ENCODE measurements at places on chromosomes 12 and 14.
A peak's percentile ranks its signal among the peaks of the same experiment; 100 is the strongest.

- DNase-seq, result no peak
Measured at GRCh38 chr12:65798918-65799317, 25.4 kb upstream of the HMGA2 start.

DNA sequence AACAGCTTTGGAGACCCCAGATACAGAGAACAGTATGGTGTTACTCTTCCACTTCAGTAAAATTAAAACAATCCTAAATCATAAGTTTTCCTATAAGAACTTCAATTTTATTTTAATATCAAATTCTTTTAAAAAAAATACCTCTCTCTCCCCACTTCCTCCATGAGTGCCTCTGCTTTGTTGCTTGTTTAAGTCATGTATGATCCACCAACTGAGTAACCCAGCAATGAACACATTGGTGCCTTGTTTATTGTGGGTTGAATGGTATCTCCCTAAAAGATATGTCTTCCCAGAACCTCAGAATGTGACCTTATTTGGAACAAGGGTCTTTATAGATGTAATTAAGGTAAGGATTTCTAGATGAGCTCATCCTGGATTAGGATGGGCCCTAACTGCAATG is 143.5 kb upstream of the EGLN3 start:
- no peak for DNase-seq

DNA sequence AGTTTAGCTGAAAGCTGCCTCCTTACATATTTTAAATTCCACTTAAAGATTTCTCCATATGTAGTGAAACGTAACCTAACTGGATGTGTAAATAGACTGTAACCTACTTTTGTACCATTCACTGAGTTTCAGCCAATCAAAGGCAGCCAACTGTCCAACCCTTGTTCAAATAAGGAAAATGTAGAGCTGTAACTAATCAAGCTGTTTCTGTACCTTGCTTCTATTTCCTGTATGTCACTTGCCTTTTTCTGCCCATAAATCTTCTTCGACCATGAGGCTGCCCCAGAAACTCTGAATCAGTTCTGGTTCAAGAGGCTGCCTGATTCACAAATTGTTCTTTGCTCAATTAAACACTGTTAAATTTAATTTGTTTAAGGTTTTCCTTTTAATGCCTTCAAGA is 6.3 kb downstream of the SLC7A8 start:
- no peak for DNase-seq

- no peak for DNase-seq
Measured at GRCh38 chr14:21073921-21074320, 3.8 kb downstream of the ARHGEF40 start.

- DNase-seq, result no peak
Measured at GRCh38 chr12:122395319-122395718, 27.1 kb downstream of the CLIP1 start.

- DNase-seq, result no peak
Measured at GRCh38 chr12:112149596-112149995, 24.2 kb downstream of the TRAFD1 start.

- no peak for DNase-seq
Measured at GRCh38 chr14:22928237-22929103, 706 bp downstream of the PRMT5 start.

GRCh38 chr12:75439930-75440329 is 40.6 kb upstream of the GLIPR1 start:
- no peak for DNase-seq

DNA sequence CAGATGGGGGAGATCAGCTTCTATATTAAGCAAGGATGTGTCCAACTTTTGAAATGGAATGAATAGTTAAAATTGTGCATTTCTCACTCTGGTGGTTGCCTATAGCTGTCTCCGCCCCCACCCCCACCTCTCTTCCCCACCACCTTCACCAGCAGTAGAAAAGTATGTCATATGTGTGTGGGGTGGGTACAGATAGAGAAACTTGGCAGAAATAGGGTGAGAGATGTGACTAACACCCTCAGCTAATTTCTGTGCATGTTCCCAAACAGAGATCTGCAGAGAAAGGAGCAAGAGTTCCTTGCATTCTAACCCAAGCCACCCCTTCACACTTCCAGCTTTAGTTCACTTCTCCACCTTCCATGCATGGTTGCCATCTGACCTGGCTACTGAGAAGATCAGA is 980.1 kb downstream of the NRXN3 start:
- DNase-seq, result no peak

GRCh38 chr12:49403971-49404450 is 36.7 kb downstream of the SPATS2 start:
- no peak for DNase-seq

GRCh38 chr14:59017285-59017965 is 171.0 kb upstream of the DAAM1 start:
- no peak for DNase-seq

DNA sequence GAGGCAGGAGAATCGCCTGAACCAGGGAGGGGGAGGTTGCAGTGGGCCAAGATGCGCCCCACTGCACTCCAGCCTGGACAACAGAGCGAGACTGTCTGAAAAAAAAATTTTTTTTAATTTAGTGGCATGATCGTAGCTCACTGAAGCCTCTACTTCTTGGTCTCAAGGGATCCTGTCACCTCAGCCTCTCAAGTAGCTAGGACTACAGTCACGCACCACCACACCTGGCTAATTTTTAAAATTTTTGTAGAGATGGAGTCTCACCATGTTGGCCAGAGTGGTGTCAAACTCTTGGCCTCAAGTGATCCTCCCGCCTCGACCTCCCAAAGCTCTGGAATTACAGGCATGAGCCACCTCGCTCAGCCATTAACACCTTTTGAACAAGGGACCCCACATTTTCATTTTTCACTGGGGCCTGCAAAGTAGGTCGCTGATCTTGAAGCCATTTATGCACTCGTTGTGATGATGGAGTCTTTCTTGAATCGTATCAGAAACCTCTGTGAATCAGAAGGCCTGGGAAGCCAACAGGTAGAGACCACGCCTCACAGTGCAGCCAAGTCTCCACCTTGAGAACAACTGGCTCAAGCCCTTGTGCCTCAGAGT is 5.9 kb downstream of the HCAR1 start:
- no peak for DNase-seq

DNA sequence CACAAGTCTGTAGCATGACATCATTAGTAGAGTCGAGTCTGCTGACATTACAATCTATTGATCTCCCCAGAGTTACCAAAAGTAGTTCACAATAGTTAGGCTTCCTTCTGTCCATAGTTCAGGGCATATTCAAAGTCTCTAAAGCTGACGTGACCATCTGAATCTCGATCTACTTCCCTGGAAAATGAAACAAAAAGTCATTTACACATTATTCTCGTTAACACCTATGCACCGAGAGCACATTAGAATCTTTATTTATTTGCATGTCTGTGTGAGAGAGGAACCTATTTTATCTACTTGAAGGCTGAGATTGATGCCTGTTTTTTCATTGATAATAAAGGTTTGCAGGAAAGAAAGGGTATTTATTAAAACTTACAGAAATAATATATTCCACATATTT is 157.4 kb downstream of the EFCAB11 start:
- DNase-seq, result no peak

- DNase-seq, result peak; percentile 85
Measured at GRCh38 chr12:49088150-49088931, 6.3 kb downstream of the DHH start.

DNA sequence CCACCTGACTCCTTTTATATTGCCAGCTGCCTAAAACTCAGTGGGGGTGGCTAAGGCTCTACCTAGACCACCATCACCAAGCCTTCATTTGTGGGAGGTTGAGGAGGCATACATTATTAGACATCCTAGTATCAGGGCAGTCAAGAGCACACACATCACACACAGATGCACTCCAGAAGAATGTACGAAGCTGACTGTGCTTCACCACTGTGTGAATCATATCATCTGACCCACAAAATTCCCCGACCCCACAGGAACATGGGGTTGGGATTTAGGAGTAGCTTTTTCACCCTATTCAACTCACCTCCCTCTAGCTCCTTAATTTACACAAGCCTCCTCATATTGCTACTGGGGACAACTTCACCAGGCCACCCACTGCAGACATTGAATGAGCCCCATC is 64.8 kb upstream of the BDKRB2 start:
- DNase-seq, result no peak

- no peak for DNase-seq
Measured at GRCh38 chr12:34392741-34393085, 370.4 kb downstream of the ALG10 start.

- no peak for DNase-seq
Measured at GRCh38 chr12:2311020-2311778, 258.4 kb downstream of the CACNA1C start.

GRCh38 chr12:119500209-119500608 is 93.4 kb upstream of the TMEM233 start:
- no peak for DNase-seq

GRCh38 chr12:65532162-65532561 is 253.7 kb downstream of the MSRB3 start:
- no peak for DNase-seq

DNA sequence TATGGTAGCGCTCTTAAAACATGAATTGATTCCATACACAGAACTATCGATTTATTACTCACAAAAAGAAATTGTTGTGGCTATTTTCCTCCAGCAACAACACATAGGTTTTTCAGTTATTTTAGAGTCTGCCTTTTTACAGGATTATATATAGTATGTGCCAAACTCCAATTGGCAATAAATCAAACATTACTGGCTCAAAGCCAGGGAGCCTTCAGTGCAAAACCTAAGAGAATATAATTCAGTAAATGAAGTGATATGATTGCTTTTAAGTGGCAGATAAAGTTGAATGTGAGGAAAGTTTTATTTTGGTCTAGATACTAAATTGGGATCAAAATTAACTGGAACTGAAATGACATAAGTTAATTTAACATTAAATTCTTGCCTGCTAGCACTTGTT is 234.8 kb downstream of the PIK3C2G start:
- no peak for DNase-seq

DNA sequence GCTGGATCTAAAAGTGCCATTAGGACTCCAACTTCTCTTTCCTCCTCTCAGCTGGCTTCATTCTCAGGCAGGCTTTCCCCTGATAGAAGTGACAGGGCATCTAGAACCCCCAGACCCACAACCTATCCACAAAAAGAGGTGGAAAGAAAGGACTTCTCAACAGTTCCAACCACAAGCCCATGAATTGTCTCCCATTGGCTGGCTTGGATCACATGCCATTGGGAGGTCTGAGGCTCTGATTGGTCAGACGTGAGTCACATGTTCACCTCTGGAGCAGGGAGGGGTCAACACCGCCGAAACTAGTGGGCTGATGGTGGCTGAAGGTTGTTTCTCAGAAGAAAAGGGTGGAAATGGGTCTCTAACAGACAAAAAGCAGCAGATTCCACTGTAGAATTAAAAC is 47.2 kb downstream of the DRAM1 start:
- no peak for DNase-seq

GRCh38 chr12:109847142-109847735 is 14.0 kb upstream of the TRPV4 start:
- no peak for DNase-seq

GRCh38 chr12:56803750-56804149 is 40.6 kb downstream of the HSD17B6 start:
- DNase-seq, result no peak

- no peak for DNase-seq
Measured at GRCh38 chr14:61358554-61359226, 37.3 kb downstream of the PRKCH start.

- DNase-seq, result no peak
Measured at GRCh38 chr12:54954801-54955200, 29.8 kb downstream of the TESPA1 start.

- no peak for DNase-seq
Measured at GRCh38 chr14:59282378-59282765, 93.9 kb downstream of the DAAM1 start.

DNA sequence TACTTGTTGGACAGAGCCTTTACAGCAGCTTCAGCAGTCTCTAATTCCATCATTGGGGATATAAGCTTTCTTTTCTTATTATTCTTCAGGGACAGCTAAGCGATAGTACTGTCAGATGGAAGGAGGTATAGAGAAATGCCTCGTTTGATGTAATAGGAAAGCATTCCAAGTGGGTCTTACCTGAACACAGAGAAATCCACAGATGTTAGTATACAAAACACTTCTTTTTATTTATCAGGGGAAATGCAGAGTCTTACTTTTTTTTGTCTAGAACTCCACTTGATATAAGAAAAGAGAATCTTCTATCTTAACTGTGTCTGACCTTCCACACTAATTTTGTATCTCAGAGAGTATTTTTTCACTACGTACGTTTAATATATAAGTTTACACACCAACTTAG is 1.9 kb downstream of the SYT1 start:
- DNase-seq, result peak; percentile 22

- DNase-seq, result no peak
Measured at GRCh38 chr14:36863271-36863670, 201.6 kb downstream of the PAX9 start.

DNA sequence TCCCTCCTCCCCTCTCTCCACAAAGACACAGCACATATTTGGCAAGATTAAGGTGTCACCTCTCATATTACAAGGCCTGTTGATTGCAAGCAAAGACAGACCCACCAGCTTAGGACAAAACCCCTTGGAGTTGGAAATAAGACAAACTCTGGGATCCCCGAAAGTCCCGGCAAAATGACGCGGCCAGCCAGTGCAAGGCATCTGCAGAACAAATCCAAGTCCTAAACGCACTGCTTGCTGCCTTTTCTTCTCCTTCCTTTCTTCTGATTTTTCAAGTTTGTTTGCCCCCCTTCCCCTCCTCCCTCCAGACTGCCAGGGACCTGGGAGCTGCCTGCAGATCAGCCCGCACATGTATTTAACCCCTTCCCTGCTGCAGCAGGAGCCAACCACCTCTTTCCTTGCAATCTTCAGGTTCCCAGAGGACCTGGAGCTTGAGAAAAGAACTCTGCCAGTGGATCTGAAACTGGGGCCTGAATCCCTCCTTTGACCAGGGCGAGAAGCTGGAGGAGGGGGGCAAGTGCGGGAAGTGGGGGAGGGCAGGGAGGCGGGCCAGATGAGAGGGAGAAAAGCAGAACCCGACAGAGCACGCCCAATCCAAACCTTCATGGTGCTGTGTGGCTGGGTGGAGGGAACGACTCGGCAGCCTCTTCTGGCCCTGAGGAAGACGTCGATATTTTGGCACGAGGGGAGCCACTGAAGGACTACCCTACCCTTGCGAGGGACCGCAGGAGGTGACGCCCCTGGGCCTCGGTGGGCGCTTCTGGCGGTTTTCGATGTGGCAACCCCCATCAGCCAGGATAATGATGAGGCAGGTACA is 2.0 kb upstream of the NTF3 start:
- DNase-seq, result no peak

DNA sequence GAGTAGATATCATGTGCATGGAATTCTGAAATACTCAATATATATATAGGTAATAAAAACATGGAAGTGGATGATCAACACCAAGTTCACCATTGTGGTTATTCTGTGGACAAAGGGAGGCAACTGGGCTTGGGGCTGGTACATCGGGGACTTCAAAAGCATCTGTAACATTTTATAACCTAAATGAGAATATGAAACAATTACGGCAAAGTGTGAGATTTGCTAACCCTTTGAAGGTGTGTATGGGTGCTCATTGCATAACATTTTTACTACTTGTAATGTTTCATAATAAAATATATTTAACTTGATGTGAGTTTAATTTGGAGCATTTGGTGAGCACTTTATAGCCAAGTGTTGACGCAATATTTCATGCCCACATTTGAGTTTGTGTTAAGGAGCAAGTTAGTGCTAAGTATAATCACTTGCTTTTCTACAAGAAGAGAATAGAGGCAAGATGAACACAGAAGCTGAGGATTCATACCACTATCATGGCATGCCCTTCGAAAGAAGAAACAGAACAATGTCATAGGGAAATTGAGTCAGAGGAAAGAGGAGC is 109.3 kb downstream of the NTN4 start:
- DNase-seq, result no peak

Data from NCI-H1694 treated with DMSO at 0.1 percent for 48 hours (cell line).